ENCODE measurements at places on chromosomes 2 and 18. TPM values are rescaled to one million over a fixed set of nuclear protein-coding genes. Genes with fewer than 3 reads are reported as not detected.

The ABCG5 gene
- total RNA-seq: not detected

The CFC1B gene
- total RNA-seq: not detected

The CNDP2 gene
- 263 TPM for total RNA-seq

DNA sequence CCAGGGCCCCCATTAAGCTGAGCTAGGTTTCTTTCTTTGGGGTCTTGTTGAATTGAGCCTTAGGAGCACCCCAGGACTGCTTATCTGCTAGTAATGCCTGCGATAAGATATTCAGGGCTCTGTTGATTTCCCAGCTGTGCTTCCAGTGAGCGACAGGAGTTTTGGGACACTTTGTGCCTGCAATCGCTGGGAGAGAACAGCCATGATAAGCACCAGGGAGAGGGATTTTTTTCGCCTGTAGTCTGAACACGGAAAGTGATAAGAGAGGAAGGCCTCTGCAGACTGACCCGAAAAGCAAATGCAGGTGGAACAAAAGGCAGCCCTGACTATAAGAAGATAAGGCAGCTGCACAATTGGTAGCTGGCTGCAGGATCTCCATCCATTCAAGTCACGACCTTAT lies 244.3 kb downstream of the CNTNAP5 start:
- no peak for DNase-seq

- no peak for DNase-seq
These were observed 55.0 kb downstream of the LRP1B start for GRCh38 chr2:142075826-142076225.

DNA sequence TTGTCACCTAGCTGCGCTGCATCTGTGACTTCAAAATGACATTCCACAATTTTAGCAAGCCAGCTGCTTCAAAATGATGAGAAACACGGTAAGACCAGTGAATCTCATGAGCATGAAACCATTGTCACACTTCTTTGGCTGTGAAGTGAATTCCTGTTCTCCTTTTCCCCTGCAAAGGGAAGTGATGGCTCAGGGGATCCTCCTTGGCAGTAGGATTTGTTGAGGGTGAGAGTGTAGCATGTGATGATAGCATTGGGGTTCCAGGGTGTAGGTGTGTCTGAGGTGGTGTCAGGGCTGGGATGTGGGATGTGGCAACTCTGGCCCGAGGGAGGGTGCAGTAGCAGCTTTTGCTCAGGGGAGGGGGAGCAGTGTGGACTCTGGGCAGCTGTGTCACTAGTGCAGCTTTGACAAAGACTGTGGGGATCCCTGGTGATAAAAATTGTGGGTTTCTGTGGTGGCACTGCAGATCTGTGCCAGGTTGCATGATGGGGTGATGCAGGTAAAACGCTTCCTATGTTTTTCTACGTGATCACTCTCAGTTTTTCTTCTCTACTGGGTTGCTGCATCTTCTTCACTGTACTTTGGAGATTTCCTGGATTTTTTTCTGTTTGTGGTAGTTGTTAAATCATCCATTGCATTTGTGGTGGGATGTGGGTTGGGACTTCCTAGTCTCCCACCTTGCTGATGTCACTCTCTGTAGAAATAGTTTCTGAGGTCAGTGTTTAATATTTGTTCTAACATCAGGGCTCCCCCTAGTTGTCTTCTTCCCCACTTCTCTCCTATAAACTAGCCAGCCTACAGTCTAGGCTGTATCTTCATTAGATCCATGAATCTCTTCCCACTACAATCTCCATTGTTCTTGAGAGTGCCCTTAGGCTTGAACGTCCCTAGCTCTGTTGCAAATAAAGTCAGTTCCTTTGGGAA lies 107.0 kb downstream of the ACTR3 start:
- DNase-seq: no peak

GRCh38 chr2:54423213-54423612 lies 32.9 kb upstream of the SPTBN1 start:
- DNase-seq: no peak

DNA sequence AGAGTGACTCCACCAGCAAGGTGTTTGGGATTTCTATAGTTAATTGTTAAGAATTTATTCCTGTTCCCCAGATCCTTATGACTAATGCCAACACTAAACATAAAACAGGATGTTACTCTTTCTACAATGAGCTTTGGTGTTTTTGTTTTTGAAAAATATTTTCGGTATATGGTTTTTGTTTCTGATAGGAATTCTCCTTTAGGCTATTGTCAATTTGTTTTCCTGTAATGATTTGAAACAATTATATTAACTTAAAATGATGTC lies 182.6 kb downstream of the AGAP1 start:
- no peak for DNase-seq

The SCN7A gene
- 1.6 TPM for total RNA-seq

DNA sequence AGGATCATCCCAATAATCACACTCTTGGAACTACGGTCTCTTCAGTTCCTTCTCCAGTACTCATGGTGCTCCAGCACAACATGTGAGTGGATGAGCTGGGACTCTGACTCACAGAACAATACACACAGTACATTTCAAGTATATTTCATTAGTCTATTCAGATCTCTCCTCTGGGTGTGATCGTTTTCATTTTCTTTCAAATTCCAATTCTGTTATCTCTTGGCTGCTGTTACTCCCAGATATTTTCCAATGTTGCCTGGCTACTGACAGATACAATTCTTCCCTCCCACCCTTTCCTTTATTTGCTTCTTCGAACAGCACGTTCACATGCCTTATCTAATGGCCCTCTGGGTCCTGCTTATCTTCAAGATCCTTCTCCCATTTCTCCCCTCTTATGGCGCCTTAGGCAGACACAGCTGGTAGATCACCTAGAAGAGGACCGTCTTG lies 216.0 kb downstream of the ACKR3 start:
- DNase-seq: no peak

The MDH1B gene
- total RNA-seq: 0.60 TPM

The TRIM43 gene
- total RNA-seq: not detected

GRCh38 chr2:98730707-98731040 lies 258 bp downstream of the MGAT4A start:
- DNase-seq: peak; percentile 58

The ABI2 gene
- 17.1 TPM for total RNA-seq

DNA sequence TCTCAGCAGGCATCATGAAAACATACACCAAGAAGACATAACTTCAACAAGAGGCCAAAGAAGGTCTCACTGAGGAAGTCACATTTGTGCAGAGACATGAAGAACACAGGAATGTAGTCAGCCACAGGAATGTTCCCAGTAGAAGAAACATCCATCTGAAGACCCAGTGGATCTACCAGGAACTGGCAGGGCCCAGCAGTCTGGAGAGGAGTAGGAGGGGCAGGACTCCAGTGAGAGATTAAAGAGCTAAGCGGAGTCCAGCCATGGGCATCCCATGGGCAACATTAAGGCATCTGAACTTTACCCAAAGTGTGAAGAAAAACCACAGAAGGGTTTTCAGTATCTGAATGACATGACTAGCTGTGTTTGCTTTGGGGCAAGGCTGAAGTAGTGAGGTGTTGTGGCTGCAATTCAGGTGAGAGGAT lies 103.1 kb downstream of the UPP2 start:
- DNase-seq: no peak

The ADI1 gene
- 59.3 TPM for total RNA-seq

GRCh38 chr2:196711625-196712024 lies 72.1 kb downstream of the CCDC150 start:
- no peak for DNase-seq

The SERPINB2 gene
- not detected for total RNA-seq

DNA sequence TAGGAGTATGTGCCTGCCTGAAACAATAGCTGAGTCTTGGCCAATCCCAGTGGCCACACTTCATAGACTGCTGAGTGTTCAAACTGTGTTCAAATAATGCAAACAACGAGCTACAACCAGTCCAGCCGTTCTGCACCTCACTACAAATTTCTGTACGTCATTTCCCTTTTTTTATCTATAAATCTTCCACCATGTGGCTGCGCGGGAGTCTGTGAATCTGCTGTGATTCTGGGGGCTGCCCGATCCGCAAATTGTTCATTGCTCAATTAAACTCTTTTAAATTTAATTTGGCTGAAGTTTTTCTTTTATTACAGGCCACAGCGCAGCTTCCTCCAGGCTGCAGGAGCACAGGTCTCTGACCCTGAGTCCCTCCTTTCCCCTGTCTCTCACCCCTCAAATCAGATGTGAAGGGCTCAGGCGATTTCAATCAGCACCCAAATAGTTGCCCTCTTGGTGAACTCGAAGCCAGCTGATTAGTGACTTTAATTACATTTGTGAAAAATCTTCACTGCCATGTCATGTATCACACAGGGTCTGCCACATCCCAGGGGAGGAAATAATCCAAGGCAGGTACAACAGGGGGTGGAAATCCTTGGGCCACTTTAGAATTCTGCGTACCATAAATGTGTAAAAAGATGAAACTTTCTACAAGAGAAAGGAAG lies 145.6 kb downstream of the NDUFA10 start:
- DNase-seq: no peak

GRCh38 chr2:225041851-225042799 lies at the start of gene DOCK10:
Gene DOCK10 (minus strand): TSS chr2:225042468. CDS start chr2:225042374, 94 bp downstream.
- DNase-seq: peak; percentile 61

DNA sequence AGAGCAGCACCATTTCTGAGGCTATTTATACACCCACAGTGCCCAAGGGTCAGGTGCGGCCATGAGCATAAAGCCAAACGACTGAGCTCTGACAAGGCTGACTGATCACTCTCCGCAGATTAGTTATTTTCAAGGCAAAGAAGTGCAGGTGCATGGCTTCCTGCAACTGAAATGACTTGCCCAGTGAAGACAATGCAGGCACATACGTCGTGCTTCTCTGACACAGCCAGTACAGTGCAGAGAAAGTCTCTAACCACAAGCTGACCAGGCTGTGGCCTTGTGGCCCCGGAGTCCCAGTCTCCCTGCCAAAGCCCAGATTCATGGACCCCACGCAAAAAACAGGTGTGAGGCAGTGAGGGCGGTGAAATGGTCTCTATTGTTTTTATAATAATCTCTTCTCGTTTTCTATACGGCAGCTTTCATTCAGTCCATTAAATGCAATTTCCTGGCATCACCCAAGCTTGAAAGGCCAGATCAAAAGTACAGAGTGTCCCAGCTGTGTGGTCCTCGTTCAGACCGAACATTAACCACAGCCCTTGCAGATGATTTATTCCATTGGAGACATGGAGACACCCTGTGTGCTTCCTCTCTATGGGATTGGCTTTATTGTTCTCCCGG lies 447.0 kb upstream of the ID2 start:
- DNase-seq: no peak

DNA sequence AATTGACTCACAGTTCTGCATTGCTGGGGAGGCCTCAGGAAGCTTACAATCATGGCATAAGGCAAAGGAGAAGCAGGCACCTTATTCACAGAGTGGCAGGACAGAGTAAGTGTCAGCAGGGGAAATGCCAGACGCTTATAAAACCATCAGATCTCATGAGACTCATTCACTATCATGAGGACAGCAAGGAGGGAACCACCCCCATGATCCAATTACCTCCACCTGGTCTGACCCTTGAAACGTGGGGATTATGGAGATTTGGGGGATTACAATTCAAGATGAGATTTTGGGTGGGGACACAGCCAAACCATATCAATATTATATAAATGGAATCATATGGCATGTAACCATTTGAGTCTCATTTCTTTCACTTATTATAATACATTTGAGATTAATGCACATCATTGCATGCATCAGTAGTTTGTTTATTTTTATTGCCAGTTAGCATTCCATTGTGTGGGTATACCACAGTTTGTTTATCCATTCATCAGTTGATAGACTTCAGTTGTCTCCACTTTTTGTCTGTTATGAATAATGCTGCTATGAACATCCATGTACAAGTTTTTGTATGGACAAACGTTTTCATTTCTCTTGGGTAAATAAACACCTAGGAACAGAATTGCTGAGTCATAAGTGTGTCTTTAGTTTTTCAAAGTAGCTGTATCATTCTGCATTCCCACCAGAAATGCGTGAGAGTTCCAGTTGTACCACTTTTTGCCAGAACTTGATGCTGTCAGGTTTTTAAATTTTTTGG lies 5.8 kb upstream of the SRBD1 start:
- DNase-seq: no peak

The FABP1 gene
- total RNA-seq: 1,319 TPM

GRCh38 chr18:32173654-32174053 lies 16.2 kb upstream of the MEP1B start:
- no peak for DNase-seq

DNA sequence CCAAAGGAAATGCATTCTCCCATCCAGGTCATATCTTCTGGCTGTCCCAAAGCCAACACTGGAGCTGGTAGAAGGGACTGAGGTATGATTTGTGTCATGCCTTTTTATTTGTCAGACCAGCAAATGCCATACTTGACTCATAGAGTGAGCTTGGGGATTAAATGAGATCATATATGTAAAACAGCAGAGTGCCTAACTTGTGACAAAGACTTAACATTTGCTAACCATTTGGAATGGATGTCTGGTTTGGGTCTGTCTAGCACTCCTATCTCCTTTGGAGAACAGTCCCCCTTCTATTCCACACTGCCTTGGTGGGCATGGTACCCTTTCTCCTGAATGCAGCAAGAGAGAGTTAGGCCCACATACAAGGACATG lies 128.5 kb upstream of the LGALSL start:
- DNase-seq: no peak

DNA sequence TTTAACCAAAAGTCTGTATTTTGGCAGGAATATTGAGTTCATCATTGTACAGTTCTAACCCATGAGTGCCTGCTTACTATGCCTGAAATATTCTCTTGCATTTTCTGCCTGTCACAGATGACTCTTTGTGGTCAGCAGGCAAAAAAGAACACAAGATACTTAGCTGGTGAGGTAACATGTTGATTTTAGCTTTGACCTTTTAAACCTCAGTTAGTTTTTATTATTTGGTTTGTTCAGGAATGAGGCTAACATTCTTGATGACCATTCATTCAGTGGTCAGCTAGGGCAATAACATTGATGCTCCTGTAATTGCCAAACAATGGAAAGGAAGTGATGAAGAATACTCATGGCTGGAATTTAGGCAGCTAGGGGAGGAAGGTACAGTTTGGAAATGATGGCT lies 491.2 kb downstream of the PIK3C3 start:
- DNase-seq: no peak

All from mucosa of descending colon (tissue), 3 donors.